Midbrain (tissue), 1 donor: ENCODE measurements at places on chromosomes 7 and 10.
A peak's percentile ranks its signal among the peaks of the same experiment; 100 is the strongest.

- DNase-seq, result peak; percentile 67
Measured at GRCh38 chr10:90871279-90871765, 452 bp upstream of the RPP30 start.

- peak; percentile 65 for DNase-seq
Measured at GRCh38 chr10:89563861-89564478, 28.6 kb upstream of the SLC16A12 start.

GRCh38 chr7:42645906-42646305 is 266.0 kb downstream of the C7orf25 start:
- no peak for DNase-seq

- DNase-seq, result no peak
Measured at GRCh38 chr10:100838986-100839385, 73.8 kb upstream of the SLF2 start.

DNA sequence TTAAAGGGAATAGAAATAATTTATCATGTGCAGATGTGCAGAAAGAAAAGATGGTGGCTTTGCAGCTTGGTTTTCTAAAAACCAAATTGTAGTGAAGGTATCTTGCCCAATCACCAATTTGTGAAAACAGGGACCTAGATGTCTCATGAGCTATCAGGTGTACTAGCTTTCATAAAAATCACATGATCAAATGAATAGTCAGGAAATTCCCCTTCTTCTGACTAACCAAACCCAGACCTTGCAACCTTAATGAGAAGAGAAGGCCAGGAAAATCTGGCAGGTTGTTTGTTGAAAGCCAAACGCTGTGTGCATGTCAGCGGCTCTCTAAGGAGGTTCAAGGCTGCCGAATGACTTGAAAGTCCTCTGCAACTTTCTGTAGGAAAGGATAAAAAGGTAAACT is 304.4 kb upstream of the NRP1 start:
- no peak for DNase-seq

- no peak for DNase-seq
Measured at GRCh38 chr7:122726881-122727280, 24.2 kb upstream of the RNF148 start.

- DNase-seq, result no peak
Measured at GRCh38 chr7:156058248-156058647, 246.0 kb upstream of the SHH start.

DNA sequence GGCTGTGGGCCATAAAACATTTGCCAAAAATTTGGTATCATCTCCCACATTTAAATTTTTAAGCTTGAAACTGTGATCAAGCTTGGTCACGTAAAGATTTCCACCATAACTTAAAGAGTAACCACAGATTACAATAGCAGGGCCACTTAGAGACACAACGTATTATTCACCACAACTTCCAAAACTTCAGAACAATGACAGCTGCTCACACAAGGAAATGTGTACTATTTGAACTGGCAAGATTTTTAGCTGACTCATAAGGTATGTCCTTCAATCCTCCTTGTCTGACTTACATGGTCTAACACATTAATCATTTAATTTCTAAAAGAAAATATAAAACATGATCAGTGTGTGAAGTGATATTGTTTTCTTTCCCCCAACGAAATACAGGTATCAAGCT is 234.5 kb downstream of the PARD3 start:
- no peak for DNase-seq

- DNase-seq, result peak; percentile 9
Measured at GRCh38 chr10:48233559-48234005, 40.9 kb downstream of the FRMPD2 start.

DNA sequence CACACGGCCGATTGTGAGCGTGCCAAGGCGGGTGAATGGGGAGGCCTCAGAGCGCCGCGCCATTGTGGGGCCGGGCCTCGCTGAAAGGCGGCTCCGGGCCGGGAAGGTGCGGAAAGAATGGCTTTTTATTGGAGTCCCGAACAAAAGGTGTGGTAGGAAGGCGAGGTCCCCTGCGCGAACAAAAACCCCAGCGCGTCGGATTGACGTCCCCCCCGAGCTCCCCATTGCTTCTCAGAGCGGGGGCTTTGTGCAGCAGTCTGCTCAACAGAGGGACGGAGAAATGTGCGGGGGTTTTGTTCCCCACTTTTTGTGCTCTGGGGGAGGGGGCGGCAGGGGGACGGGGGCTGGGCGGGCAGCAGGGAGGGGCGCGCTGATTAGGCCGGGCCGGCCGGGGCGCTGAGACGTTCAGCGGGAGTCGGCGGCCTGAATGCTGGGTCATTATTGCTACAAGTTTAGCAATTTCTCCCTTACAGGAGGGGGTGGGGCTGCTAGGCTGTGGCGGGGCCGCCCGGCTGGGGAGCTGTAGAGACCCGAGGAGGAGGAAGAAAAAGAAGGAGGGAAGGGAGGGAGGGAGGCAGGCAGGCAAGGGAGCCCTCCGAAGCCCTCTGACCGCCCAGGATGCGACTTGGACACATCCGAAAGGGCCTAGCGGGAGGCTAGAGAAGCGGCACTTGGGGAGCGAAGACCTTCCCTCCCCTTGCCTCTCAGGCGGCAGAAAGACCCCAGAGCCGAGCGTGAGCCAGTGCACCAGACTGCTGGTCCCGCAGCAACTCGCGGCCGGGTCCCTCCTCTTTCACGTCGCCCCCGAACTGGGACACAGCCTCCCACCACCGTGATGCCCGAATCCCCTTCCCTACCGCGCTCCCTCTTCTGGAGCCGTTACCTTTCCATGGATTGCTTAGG is 4.6 kb downstream of the NKX2-3 start:
- DNase-seq, result no peak

DNA sequence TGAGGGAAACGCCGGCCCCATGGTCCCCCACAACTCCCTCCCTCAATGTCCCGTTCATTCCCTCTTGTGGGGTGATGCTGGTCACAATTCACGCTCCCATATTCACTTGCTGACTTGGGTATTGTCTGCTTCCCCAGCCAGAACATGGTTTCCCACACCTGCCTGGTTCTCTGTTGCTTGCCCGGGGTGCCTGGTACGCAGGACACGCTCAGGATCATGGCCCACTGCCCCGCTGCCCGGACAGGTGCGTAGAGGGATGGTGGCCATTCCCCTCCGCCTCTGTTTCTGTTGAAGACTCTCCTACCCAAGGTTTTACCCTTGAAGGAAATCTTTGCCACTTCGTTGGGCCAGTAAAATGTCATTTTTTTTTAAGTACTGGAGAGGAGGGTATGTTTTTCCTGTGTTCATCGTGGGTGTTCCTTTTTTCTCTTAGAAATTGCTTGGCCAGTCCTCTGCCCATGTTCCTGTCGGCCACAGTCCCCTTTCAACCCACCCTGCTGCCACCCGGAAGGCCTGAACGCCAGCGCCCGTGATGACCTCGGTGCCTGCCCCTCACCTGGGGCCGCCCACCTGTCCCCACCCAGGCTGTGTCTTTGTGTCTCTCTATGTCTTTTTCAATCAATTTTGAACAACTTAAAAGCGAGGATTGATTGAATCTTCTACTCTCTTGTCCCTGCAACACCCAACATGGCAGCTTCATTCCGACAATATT is 38.2 kb downstream of the FOXL3 start:
- DNase-seq, result no peak

- DNase-seq, result no peak
Measured at GRCh38 chr10:84158550-84158949, 15.1 kb upstream of the GPR15LG start.

- DNase-seq, result no peak
Measured at GRCh38 chr7:85039196-85039923, 147.5 kb downstream of the SEMA3D start.

DNA sequence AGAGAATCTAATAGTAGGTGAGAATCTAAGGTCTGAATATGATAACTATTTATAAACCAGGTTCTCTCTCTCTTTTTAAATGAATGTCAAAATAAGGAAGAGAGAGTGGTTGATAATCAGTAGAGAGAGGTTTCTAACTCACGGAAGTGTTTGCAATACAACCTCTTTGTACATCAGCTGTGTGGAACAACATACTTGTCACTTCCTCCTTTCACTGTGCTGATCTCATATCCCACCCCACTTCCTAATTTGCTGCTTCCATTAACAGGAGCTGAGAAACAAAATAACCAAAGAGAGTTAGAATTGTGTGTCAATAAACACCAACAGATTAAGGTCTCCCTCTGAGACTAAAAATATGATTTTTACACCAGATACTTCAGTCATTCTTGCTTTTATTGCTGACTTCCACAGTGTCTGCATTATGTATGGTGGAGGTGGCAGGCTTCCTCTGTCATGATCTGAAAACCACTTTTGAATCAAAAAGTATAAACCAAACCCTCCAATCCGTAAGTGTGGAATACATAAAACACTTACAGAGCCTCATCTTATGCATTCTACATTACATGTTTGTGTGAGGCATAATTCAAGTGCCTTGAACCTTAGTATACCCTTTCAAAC is 25.0 kb downstream of the CACUL1 start:
- DNase-seq, result peak; percentile 18

- no peak for DNase-seq
Measured at GRCh38 chr10:4661511-4662255, 164.3 kb upstream of the AKR1E2 start.

DNA sequence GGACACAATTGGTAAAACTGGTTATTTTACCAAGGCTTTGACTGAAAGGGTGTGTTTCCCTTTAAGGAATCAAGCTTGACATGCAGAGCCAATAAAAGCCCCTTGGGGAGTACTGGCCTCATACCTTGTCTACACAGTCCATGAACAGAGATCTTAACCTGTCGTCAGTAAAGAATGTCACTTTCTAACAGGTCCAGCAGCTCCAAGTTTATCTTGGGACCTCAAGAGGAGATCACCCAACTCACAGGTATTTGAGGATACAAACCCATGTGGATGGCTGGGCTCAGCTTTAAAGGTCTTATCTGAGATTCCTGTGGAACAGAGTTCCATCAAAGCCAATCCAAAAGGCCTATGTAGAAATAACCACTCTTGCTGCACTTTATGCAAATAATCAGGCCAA is 61.3 kb downstream of the COA1 start:
- DNase-seq, result no peak

GRCh38 chr10:122665946-122666345 is 33.7 kb downstream of the C10orf120 start:
- DNase-seq, result no peak

- DNase-seq, result no peak
Measured at GRCh38 chr7:14009453-14010418, 20.3 kb upstream of the ETV1 start.
